ENCODE measurements at places on chromosomes 2 and 18.

- DNase-seq = no peak
These were observed 217.1 kb downstream of the SLC4A3 start for GRCh38 chr2:219844401-219845091.

- DNase-seq = no peak
These were observed 1.3 kb downstream of the TAF1B start for GRCh38 chr2:9844576-9844975.

- DNase-seq = no peak
These were observed 9.0 kb downstream of the PRKAG3 start for GRCh38 chr2:218822622-218823021.

DNA sequence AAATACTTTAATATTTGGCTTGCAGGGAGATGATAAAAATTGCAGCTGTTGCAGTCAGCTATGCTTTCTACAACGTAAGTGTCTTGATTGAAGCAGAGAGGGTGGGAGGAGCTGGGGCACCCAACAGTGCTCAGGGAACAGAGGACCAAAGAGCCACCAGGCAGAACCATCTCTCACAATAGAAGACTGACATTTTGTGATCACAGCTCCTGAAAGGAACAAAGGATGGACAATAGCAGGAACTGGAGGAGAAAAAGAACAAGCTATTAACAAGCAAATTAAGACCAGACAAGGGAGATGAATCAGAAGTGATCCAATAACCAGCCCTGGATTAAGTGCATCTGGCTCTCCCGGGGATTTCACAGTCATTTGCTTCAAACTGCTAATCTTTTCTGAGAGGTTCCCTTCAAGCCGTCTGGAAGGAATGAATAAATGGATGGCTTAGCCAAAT lies 65.7 kb upstream of the SMAD2 start:
- DNase-seq = no peak

- no peak for DNase-seq
These were observed 237.3 kb downstream of the DCDC2C start for GRCh38 chr2:3940661-3941060.

DNA sequence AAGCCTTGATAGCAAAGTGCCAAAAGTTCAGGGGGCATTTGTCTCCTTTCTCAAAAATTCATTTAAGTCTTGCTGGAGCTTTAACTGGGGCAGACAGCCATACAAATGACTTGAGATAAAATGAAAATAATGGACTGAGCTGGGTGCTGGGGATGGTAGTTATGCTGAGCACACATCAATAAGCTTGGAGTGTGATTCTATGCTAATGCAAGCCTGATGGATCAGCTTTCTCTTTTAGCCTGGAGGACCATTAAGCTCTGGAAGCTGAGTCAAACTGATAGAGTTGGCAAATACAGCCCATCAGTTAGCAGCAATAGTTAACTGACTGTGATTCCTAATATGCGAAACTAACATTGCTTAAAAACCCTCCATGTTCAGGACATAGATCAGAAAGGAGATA lies 98.0 kb downstream of the CAMKMT start:
- no peak for DNase-seq

- no peak for DNase-seq
These were observed 15.0 kb downstream of the KANSL3 start for GRCh38 chr2:96623116-96623515.

GRCh38 chr18:45119876-45120275 lies 439.2 kb downstream of the SETBP1 start:
- DNase-seq = no peak

GRCh38 chr2:65027616-65028244 lies 28.5 kb upstream of the CEP68 start:
- DNase-seq = no peak

DNA sequence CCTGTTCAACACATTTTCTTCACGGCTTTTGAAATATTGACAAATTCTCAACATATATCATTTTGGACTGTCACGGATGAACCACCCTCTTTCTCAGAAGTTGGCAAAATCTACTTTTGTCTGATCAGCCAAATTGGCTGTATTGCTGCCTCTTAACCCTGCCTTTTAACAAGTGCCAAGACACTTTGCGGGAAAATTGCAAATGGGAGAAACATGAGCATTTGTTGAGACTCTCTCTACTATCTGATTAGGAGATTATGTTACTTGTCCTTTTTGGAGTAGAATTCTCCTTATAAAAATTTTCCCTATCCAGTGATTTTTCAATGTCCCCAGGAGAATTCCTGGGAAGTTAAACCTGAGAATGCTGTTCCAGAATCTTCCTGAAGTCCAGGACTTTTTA lies 256.2 kb upstream of the ZSWIM2 start:
- DNase-seq = no peak

GRCh38 chr2:218991674-218992168 lies 1.5 kb downstream of the CRYBA2 start:
- no peak for DNase-seq

DNA sequence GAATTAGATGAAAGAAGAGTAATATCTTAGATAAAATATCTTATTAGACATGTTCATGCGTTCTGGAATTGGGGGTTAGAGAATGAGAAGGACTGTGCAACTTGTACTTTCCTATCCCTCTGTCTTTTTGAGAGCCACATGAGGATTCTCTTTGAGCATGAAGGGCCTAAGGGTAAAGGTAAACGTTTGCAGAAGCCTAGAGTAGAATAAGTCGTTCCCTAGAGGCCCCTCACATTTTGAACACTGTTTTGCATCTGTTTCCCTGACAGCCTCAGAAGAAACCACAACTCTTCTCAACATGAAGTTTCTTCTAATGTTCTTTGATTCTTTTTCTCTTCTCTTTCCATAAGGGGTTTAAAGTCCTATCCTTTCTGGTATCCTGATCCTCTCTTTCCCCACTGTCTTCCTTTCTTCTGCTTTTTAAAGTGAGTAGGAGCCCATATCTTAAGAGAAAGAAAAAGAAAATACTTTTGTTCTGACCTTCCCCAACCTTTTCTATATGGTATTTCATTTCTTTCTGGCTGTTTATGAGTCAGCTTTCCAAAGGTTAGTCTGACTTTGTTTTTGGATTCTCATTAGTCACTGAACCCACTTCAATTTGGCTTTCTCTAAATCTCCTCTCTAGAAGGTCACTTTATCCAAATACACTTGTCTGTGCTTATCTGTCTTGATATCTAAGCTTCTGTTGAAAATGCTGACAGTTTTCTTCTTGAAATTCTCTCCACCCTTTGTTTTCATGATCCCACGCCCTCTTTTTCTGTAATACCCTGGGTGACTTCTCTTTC lies 34.8 kb downstream of the PPP1R1C start:
- DNase-seq = no peak

DNA sequence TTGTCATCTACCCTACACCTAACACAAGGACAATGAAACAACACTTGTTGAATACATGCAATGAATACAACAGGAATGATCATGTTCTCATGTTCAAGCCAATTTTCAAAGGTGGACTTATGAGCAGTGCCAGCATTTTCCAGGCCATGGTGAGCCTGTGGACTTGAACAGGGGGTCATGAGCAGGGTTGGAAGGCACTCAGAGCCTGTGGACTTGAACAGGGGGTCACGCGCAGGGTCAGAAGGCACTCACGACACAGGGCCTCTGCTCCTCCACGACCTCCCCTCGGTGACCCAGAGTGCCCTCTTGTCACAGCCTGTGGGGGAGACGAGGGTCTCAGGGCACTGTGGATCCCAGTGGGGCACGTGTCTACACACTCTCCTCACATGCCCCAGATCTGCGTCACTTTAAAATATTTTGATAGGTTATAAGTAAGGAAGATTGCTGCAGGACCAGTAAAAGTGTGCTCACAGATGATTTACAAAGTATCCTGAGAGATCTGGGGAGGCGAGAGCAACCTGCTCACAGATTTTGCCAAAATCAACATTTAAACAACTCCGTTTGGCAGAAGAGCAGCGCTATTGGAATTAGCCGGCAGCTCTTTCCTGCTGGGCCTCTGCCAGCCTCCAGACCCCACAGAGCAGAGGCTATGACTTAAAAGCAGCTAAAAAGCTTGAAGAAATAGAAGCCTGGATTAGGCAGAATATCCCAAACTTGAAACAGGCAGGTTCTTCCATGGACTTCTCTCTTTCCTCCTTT lies 121.9 kb downstream of the TMEM18 start:
- DNase-seq = no peak

DNA sequence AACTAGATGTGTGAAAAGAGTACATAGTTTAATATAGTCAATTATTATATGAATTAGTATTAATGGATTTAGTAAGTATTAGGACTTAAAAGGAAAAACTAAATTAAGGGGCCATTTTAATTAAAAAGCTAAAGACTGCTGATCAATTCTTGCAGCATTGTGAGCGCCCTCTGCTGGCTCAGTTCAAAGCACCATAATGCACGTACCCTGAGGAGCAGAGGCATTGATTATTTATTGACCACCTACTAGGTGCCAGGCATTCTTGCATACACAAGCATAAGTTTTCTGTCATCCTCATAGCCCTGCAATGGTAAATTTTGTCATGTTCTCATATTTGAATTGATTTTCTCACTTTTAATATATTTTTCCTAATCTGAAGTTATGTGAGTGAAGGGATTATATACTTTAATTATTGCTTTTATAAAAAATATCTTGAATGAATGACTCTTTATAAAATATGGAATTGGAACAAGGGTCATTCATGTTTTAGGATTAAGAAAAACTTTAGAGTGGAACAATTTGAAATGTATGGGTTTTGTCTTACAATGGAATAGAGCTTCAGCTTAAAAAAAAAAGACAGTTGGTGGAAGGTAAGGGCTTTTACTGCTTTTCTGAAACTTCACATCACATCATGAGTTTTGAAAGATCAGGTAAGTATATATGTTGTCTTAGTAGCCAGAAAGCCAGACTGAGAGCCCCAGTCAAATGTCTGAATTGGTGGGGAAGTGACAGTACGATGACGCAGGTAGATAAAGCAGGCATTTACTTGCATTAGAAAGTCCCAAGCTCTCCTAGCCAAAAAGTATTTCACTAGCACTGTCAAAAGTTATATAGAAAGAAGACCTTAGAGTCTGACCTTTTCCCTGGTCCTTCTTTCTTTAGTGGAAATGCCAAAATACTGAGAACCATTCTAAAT lies 9.7 kb downstream of the ITGA4 start:
- peak; percentile 65 for DNase-seq

DNA sequence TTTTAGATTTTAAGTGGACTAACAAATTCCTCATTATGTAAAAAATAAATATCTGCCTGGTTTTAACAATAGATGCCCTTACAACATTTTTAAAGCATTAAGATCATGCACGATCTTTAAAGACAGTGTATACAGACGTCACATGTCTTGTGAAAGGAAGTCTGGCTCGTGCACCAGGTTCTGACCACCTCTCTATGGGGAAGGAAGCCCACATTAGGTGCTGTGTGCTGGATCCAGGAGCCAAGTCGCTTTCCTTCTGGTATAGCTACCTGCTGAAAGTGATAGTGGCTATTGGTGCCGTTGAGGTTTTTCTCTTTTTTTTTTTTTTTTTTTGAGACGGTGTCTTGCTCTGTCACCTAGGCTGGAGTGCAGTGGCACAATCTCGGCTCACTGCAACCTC lies 116.5 kb downstream of the NCK2 start:
- DNase-seq = no peak

Data from stimulated activated CD8-positive, alpha-beta memory T cell treated with anti-CD3 and anti-CD28 coated beads, Interleukin-4, amount 100 ng/mL, for 1 hour (primary cell).